ENCODE measurements at places on chromosomes 2 and 18. TPM values are rescaled to one million over a fixed set of nuclear protein-coding genes. Genes with fewer than 3 reads are reported as not detected.

Gene TFPI
- 9.3 TPM for total RNA-seq

Gene ATF2
- total RNA-seq = 40.9 TPM

Gene NEB
- total RNA-seq = 2.4 TPM

Gene POTEC
- total RNA-seq = not detected

Gene TOGARAM2
- 0.03 TPM for total RNA-seq

Gene RAB6D
- total RNA-seq = not detected

Gene ZCCHC2
- total RNA-seq = 12.2 TPM

- DNase-seq = no peak
- H3K4me3 ChIP-seq = no peak overlapping the region
- no peak overlapping the region for H3K27ac ChIP-seq
- no peaks in the 10 kb centered on the region for H3K27me3 ChIP-seq
Measured at GRCh38 chr2:227789803-227790202, 23.8 kb upstream of the CCL20 start.

- no peak for DNase-seq
- H3K36me3 ChIP-seq = no peaks in the 10 kb centered on the region
- H3K4me1 ChIP-seq = no peaks in the 10 kb centered on the region
- no peaks in the 10 kb centered on the region for H3K27me3 ChIP-seq
- no peak overlapping the region for H3K27ac ChIP-seq
- no peak overlapping the region for H3K4me3 ChIP-seq
Measured at GRCh38 chr2:238567996-238568395, 141.3 kb downstream of the ASB1 start.

DNA sequence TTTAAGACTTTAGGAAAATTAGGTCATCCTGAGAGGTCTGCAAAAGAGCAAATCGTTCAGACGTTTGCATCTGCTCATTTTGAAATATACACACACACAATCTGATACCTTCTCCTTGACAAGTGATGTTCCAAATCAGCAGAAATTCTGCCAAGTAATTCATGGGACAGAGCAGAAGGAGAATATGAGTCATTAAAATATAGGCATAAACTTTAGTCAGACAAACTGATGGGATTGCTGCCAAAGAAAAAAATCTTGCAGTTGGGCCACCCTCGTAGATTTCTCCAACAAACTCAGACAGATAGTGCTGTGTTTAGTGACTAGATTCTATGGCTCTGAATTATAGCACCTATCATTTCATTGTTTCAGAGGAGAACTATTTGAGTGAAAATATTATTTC, 336.3 kb downstream of the NYAP2 start:
- no peaks in the 10 kb centered on the region for H3K36me3 ChIP-seq
- H3K4me1 ChIP-seq = no peaks in the 10 kb centered on the region
- H3K4me3 ChIP-seq = no peak overlapping the region
- no peak for DNase-seq

DNA sequence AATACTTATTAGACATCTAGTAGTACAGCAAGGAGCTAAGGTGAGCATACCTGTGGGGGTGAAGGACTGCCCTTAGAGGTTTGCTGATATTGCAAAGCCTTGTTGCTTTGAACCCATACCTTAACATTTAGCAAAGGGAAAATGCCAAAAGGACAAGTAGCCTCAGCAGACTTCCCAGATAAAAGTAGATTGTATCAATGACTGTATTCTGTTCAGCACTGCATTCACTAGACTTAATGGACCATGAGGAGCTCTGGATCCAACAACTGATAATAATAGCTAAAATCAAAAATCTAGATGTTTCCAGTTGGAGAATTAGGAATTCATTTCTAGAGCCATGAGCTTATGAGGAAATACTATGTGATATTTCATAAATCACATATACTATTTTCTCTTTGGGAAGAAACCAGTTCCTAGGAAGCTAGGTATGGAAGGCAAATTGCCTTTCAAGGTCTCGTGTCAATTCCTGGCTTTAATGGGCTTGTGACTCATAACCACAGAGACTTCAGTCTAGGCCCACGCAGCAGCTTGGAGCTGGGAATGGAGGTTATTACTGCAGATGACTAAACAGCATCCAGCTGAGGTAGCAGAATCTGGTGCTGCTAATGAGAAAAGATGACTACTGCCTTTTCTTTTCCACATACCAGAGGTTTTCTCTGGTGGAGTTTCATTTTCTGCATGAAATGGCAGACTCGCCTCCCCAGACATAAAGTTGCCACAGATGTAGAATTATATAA, 191.2 kb upstream of the NABP1 start:
- no peaks in the 10 kb centered on the region for H3K4me1 ChIP-seq
- H3K27me3 ChIP-seq = no peaks in the 10 kb centered on the region
- no peak for DNase-seq
- H3K27ac ChIP-seq = no peak overlapping the region
- H3K36me3 ChIP-seq = no peaks in the 10 kb centered on the region

- no peaks in the 10 kb centered on the region for H3K4me1 ChIP-seq
- peak; percentile 15 for DNase-seq
- H3K36me3 ChIP-seq = no peaks in the 10 kb centered on the region
- no peak overlapping the region for H3K4me3 ChIP-seq
Measured at GRCh38 chr2:235358981-235359471, 134.8 kb upstream of the AGAP1 start.

DNA sequence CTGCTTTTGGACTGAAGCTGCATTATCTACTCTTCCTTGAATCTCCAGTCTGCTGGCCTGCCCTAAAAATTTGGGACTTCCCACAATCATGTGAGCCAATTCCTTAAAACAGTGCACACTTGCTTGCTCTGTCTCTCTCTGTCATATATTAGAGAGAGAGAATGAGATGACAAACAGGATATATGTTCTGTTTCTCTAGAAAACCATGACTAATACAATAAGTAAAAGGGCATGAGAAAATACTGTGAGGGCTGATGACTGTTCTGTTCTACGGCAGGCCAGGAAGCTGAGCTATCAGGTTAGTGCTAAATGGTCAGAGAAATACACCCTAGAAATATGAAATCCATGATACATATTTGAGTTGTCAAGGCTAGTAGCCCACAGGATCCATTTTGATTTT, 1896.8 kb upstream of the CELF4 start:
- H3K27me3 ChIP-seq = no peaks in the 10 kb centered on the region
- no peak overlapping the region for H3K27ac ChIP-seq
- DNase-seq = no peak
- no peak overlapping the region for H3K4me3 ChIP-seq
- no peaks in the 10 kb centered on the region for H3K4me1 ChIP-seq

GRCh38 chr2:64311948-64312621, 141.9 kb upstream of the LGALSL start:
- H3K36me3 ChIP-seq = no peaks in the 10 kb centered on the region
- H3K4me1 ChIP-seq = peaks cover 10% of the 10 kb centered on the region
- no peaks in the 10 kb centered on the region for H3K27me3 ChIP-seq
- no peak overlapping the region for H3K4me3 ChIP-seq
- DNase-seq = peak; percentile 97

- no peaks in the 10 kb centered on the region for H3K36me3 ChIP-seq
- no peak overlapping the region for H3K4me3 ChIP-seq
- no peaks in the 10 kb centered on the region for H3K4me1 ChIP-seq
- DNase-seq = no peak
- no peaks in the 10 kb centered on the region for H3K27me3 ChIP-seq
- no peak overlapping the region for H3K27ac ChIP-seq
Measured at GRCh38 chr2:80573167-80573566, 268.6 kb upstream of the LRRTM1 start.

- H3K4me1 ChIP-seq = peaks cover 7% of the 10 kb centered on the region
- no peak overlapping the region for H3K27ac ChIP-seq
- no peak for DNase-seq
- H3K4me3 ChIP-seq = peak overlapping the region; percentile 90
- peaks cover 5% of the 10 kb centered on the region for H3K27me3 ChIP-seq
Measured at GRCh38 chr2:241148239-241148638, 1.0 kb downstream of the PASK start.

GRCh38 chr2:108351889-108352288, 25.9 kb upstream of the SULT1C4 start:
- H3K27ac ChIP-seq = no peak overlapping the region
- no peak overlapping the region for H3K4me3 ChIP-seq

DNA sequence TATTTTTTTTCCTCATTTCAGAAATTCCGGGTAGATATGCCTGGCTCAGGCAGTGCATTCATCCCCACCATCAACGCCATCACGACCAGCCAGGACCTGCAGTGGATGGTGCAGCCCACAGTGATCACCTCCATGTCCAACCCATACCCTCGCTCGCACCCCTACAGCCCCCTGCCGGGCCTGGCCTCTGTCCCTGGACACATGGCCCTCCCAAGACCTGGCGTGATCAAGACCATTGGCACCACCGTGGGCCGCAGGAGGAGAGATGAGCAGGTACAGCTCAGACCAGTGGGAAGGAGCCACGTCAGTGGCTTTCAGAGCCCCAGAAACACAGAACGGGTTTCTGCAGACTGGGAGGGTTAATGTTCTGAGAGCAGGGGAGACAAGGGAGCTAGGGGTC, 11.4 kb downstream of the FOSL2 start:
- H3K27ac ChIP-seq = no peak overlapping the region
- H3K36me3 ChIP-seq = no peaks in the 10 kb centered on the region
- H3K27me3 ChIP-seq = no peaks in the 10 kb centered on the region
- DNase-seq = no peak

DNA sequence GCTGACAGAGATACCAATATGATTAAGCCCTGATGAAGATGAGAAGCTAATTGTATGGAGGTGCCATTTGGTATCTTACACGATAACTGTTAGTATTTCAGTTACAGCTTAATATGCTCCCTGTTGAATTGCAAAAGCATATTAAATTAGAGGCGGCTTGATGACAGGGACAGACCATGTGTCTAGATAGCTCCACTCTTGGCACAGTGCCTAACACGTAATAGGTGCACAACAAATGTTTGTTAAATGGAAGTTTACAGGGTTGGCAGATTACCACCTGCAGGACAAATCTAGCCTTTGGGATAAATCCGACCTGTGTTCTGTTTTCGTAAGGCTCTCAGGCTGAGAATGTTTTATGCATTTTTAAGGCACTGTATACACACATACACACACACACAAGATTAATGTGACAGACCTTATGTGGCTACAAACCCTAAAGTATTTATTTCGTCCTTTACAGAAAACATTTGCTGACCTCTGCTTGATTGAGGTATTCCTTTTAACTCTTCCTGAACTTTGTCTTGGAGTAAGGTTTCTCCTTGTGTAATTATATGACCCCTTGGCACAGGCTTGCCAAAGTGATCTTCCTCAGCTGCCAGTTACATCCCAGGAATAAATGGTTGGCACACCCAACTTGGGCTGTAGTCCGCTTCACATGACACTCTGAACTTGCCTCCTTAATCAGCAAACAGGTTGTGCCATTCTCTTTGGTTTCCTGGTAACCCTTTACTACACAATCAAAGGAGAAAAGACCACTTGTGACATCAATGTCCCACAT, 348.9 kb downstream of the HRH4 start:
- peaks cover 20% of the 10 kb centered on the region for H3K4me1 ChIP-seq
- no peak for DNase-seq
- H3K27me3 ChIP-seq = no peaks in the 10 kb centered on the region
- no peak overlapping the region for H3K4me3 ChIP-seq

DNA sequence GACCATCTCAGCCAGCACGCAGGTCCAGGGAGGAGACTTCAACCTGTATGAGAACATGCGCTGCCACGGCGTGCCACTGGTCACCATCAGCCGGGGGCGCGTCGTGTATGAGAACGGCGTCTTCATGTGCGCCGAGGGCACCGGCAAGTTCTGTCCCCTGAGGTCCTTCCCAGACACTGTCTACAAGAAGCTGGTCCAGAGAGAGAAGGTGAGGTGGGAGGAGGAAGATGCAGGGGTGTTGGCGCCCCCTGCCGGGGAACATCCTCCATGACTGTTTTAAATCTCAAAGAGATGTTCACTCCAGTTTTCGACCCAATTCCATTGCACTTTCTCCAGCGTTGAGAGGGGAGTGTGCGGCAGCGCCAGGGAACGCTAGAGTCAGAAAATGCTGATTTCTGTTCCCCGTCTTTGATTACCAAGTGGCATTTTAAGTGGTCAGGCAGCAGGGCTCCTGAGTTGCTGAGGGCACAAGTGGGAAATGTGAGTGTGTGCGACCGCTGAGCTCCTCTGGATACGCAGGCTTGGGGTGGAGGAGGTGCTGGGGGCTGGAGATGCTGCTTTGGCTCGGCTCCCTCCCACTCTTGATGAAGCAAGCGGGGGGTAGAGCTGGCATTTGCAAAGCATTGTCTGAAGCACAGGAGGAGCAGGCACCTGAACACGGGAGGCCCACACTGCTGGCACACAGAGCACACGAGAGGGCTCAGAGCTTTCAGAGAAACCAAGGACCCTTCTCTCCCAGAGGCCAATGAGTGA, 27.7 kb upstream of the MAPRE3 start:
- H3K27me3 ChIP-seq = peaks cover 16% of the 10 kb centered on the region
- H3K4me3 ChIP-seq = no peak overlapping the region
- H3K4me1 ChIP-seq = peaks cover 13% of the 10 kb centered on the region
- no peaks in the 10 kb centered on the region for H3K36me3 ChIP-seq
- peak; percentile 73 for DNase-seq
- no peak overlapping the region for H3K27ac ChIP-seq

- no peak overlapping the region for H3K4me3 ChIP-seq
- H3K27me3 ChIP-seq = no peaks in the 10 kb centered on the region
- DNase-seq = no peak
- no peaks in the 10 kb centered on the region for H3K36me3 ChIP-seq
- peak overlapping the region; percentile 32 for H3K27ac ChIP-seq
- H3K4me1 ChIP-seq = peaks cover 13% of the 10 kb centered on the region
Measured at GRCh38 chr18:39271654-39272053, 1706.1 kb upstream of the CELF4 start.

DNA sequence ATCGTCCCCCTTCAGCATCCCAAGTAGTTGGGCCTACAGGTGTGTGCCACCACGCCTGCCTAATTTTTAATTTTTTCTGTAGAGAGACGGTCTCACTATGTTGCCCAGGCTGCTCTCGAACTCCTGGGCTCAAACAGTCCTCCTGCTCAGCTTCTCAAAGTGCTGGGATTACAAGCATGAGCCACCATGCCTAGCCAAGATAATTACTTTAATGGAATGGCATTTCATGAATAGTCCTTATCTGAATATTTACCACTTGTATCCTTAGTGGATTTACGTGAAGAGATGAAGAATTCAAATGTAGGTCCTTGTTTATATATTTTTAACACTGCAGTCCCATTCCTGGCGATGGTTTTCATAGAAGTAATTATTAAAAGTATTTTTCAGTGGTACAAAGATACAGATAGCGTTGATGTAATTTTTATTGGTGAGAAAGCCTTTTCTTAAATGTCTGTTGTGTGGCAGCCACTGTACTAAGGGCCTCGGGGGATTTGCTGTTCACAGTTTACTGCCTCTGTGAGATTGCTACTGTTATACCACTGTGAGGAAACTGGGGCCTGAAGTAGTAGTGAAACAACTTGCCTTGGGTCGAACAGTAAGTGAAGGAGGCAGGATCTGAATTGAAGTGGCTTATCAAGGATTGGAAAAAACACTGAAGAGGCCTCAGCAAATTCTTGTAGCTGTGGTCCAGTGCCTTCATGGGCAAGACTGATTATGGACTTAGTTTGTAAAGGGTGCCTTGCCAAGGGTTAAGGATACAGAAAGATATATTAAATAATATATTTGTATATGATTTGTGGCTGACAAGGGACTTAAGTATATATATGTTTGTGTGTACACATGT, 151.2 kb downstream of the PRPF40A start:
- H3K27me3 ChIP-seq = no peaks in the 10 kb centered on the region
- H3K36me3 ChIP-seq = no peaks in the 10 kb centered on the region
- no peak for DNase-seq
- H3K4me3 ChIP-seq = no peak overlapping the region
- peaks cover 5% of the 10 kb centered on the region for H3K4me1 ChIP-seq
- H3K27ac ChIP-seq = peak overlapping the region; percentile 6

- DNase-seq = no peak
- no peaks in the 10 kb centered on the region for H3K27me3 ChIP-seq
- H3K4me3 ChIP-seq = no peak overlapping the region
- no peaks in the 10 kb centered on the region for H3K36me3 ChIP-seq
- no peak overlapping the region for H3K27ac ChIP-seq
- no peaks in the 10 kb centered on the region for H3K4me1 ChIP-seq
Measured at GRCh38 chr2:241996100-241996499, 126.6 kb downstream of the RTP5 start.
